ENCODE measurements at places on chromosomes 12 and 14. TPM values are rescaled to one million over a fixed set of nuclear protein-coding genes. Genes with fewer than 3 reads are reported as not detected.

The KIF5A gene
- total RNA-seq = 0.20 TPM

The CDCA3 gene
- 82.3 TPM for total RNA-seq

The PPP1R1A gene
- 0.33 TPM for total RNA-seq

The TDRD9 gene
- total RNA-seq = 0.25 TPM

The TC2N gene
- total RNA-seq = 0.77 TPM

All from A549 treated with Hydrocortisone at 1 μM for 4 hours (cell line).